Endothelial cell of umbilical vein (primary cell): ENCODE measurements at places on chromosomes 7 and 10. TPM values are rescaled to one million over a fixed set of nuclear protein-coding genes. Genes with fewer than 3 reads are reported as not detected.

DNA sequence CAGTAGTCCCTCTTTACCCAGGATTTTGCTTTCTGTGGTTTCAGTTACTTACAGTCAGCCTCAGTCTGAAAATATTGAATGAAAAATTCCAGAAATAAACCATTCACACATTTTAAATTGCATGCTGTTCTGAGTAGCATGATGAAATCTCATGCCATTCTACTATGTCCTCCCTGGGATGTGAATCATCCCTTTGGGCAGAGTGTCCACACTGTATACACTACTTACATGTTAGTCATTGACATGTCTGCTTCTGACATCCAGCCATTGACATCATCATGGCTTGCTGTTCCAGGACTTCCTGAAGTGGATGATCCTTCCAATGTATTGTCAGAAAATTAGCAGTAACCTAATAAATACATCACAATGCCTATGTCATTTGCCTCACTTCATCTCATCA lies 34.6 kb upstream of the MALRD1 start:
- DNase-seq = no peak

- DNase-seq = no peak
Measured at GRCh38 chr10:91593366-91593765, 39.5 kb downstream of the PPP1R3C start.

DNA sequence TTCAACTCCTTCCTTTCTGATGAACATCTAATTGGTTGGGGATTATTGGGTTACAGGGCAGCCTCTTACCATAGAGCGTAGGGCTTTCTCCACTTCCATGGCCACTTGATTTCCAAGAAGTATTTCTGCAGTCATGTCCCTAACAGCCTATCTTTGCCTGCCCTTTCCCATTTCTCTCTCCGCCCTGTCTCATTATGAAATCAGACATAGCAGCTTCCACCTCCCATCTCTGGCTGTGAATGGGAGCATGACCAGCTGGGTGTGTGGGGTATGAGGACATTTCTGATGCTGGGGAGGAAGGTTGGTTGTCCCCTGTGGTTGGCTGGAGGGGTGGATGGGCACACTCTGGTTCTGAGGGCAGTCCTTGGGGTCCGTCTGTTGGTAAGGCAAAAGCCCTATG lies 41.2 kb downstream of the ADCYAP1R1 start:
- DNase-seq = no peak

GRCh38 chr10:127015373-127015772 lies 110.1 kb downstream of the DOCK1 start:
- no peak for DNase-seq

GRCh38 chr10:43785252-43785651 lies 136.6 kb upstream of the ZNF32 start:
- DNase-seq = peak; percentile 21

GRCh38 chr10:99224766-99225165 lies 10.9 kb downstream of the HPSE2 start:
- no peak for DNase-seq

GRCh38 chr10:97891497-97892167 lies 42.0 kb downstream of the GOLGA7B start:
- DNase-seq = no peak

- no peak for DNase-seq
Measured at GRCh38 chr10:70343312-70343711, 39.1 kb downstream of the LRRC20 start.

DNA sequence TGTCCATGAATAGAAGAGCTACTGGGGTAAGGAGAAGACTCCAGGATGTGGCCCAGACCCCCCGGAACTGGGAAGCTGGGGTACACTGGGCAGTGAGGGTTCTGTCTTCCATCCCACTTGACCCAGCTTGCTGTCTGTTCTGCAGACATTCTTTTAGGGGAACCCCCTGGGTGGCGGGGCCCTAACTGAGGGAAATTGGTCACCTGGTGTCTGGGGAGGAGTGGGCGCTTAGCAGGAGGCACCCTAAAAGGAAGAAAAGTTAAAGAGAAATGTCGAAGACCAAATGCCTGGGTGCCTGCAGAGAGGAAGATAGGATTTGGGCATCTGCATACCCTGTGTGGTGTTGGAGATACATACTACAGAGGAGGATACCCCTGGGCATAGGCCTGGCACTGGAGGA lies 1.0 kb downstream of the AP1S1 start:
- no peak for DNase-seq

GRCh38 chr10:119616882-119617570 lies 20.3 kb upstream of the TIAL1 start:
- no peak for DNase-seq

DNA sequence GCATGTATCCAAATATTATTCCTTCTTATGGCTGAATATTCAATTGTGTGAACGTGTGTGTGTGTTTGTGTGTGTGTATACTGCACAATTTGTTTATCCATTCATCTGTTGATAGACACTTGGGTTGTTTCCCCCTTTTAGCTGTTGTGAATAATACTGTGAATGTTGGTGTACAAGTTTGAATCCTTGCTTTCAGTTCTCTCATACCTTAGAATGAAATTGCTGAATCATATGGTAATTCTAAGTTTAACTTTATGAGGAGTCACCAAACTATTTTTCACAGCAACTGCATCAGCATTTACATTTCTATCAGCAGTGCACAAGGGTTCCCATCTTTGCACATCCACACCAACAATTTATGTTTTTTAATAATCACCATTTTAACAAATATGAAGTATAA lies 86.9 kb upstream of the GATAD1 start:
- DNase-seq = no peak

GRCh38 chr7:151351967-151352366 lies 10.4 kb downstream of the NUB1 start:
- DNase-seq = no peak

- no peak for DNase-seq
Measured at GRCh38 chr10:96743988-96744585, 23.8 kb upstream of the PIK3AP1 start.

DNA sequence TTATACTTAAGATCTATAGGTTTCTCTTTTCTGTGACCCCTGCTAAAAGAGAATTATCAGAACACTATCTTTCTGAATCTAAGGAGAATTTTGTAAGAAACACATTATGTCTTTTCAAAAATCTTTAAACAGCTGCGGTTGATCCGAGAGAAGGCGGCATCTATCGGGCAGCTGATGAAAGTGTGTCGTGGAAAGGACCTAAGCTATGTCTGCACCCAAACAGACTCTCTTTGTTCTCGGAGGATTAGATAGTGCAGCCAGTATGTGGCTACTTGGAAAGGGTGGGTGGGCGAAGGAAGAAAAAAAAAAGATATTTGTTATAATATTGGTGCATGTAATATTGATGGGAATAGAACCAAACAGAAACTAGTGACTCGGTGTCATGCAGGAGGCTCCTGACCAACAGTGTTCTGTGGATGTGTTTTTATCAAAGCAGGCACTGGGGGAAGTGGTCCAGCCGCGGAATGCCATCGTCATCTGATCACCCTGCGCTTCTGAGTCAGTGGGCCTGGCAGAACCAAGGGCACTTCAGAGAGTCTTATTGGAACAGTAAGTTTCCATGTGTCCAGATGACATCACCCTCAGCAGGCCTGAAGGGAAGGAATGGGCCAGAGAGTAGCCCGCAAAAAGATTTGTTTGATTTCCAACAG lies 509.7 kb upstream of the AKR1E2 start:
- no peak for DNase-seq

DNA sequence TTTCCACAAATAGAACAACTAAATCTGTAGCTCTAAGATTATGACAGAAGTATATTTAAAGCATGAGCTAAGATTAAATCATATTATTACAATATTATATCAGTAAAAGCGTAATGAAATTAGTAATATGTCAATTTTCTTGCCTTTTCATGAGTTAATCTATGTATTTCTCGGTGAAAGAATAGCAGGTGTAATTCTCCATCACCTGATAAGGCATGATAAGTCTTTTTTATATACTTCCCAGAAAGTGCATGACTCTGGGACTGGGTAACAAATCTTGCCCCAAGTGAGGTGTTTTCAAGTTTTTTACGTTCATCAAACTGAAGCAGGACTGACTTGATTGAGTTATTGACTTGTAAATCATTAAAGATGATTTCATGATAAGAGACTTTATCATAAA lies 100.5 kb downstream of the HECW1 start:
- DNase-seq = no peak

DNA sequence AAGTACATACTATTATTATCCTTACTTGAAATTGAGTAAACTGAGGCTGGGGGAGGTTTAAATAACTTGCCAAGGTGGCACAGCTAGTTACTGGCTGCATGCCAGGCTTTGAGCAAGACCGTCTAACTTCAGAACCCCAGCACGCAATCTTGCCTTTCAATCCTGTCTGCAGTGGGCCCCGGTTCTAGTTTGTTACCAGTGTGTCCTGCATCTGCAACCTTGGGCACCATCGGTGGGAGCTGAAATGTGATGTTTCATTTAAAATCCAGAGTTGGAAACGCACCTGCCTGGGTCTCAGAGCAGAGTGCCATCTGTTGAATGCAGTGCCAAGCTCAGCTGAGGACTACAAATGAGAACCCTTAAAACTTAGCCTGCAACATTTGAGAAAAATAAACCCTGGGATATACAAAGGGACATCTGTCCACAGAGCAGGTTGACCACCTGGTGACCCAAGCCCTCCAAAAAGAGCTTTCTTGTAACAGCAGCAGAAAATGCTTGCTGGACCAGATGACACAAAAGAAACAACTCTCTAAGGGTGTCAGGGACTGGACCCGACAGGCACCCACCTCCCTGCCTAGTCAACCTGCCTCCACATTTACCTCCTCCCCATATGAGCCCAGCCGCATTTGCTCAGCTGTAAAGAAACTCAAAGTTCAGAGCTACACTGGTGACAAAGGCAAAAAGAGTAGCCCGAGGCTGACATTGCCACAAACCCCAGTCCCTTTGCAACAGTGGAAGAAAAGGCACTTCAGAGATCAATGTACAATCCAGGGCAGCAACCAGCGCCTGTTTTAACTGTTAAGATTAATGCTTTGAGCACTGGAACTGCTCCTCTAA lies 1.7 kb downstream of the SH3PXD2A start:
- no peak for DNase-seq

DNA sequence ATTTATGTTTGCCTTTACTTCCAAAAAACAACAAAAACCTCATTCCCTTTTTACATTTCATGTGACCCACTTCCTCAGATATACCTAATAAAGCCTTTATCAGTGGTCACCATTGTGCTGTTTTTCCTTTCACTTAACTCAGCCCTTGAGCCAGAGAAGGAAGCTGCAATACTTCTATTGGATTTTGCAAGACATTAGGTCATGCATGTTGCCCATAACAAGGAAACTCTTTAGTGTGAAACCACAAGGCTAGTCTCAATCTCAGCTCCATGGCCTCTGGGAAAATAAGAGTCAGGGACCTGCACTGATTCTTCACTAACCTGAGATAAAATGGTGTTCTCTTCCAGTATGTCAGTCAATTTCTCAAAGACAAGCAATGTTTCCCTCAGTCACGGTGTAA lies 27.8 kb downstream of the STEAP4 start:
- DNase-seq = peak; percentile 74

GRCh38 chr10:117603726-117604125 lies 61.2 kb downstream of the EMX2 start:
- DNase-seq = no peak

DNA sequence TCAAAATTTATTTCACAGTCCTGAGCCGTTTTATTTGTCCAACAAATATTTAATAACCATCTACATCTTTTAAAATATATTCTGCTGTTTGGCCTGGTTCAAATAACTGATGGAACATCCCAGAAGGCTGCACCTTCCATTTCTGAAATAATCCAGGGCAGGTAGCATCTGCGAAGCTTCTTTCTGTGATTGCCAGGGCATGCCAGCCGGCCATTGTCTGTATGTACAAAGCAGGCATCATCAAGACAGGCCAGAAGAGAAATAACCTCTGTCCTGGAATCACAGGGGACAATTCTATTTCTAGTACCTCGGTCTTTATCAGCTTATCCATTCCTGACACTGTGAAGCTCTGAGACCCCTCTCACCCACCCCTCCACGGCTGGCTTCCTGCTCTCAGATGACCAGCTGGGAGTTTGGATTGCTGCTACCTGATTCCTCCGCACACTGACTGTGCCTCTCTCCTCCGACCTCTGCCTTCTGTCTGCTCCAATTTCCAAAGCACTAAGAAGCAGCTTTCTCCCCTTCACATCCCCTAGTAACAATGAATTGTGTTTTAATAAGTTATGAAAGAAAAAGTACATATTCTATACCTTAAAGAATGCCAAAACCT lies 8.0 kb downstream of the DGKI start:
- no peak for DNase-seq

DNA sequence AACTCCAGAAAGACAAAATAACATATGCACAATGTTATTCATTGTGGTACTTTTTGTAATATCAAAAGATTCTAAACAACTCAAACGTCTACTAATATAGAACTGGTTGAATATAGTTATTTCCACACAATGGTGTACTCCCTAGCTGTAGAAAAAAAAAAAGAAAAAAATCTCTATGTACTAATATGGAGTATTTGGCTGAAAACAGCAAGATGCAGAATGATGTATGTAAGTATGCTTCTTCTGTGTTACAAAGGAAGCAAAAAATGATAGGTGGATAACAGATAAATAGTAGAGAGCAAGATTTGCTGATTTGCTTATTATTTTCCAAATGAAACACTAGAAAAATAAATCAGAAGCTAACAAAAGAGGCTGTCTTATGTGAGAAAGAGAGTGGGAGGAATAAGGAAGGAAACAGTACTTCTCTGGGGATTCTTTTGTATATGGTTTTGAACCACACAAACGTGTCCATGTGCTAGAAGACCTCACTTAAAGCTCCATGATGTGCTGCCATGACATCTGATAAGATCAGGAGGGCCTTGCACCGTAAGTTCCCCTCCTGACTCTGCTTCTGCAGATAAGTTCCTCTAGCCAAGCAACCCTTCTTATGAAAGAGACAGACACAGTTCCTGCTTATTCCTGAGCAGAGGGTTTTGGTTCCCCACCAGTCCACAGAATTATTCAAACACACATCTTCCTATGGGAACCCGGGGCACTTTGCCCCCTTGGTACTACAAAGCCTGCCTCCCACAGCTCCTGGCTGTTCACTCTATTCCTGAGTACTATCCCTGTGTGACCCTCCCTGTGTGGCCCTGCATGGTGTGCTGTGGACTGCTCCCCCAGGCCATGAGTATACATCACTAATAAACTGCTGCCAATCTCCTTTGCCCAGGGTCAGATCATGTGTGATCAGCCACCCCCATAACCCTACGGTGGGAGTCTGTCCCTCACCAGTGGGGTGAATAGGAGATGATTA lies 159.1 kb downstream of the CCDC71L start:
- DNase-seq = no peak

DNA sequence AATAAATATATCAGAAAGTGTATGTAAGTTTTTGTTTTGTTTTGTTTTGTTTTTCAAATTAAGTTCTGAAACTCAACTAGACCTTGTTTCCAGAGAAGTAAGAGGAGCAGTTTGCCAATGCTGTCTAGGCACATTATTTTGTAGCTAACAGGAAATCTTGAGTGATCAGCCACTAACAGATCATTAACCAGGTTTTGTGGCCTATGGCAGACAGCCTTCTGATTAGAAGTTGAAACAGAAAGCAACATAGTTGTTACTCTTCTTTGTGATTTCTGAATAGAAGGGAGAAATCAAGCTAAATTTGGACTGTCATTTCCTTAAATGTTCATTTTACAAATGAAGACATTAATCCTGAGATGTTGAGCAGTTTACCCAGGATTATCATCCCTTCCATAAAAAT lies 142.6 kb downstream of the PLXDC2 start:
- DNase-seq = no peak

Gene DENND2A
- 0.03 TPM in 1 of 2 replicates, not detected in the other for polyA plus RNA-seq

Gene PRLHR
- not detected in 2 replicates for polyA plus RNA-seq

Gene TACR2
- polyA plus RNA-seq = 0.19 and 0.22 TPM in 2 replicates

Gene EPO
- polyA plus RNA-seq = not detected in 2 replicates

Gene C7orf57
- polyA plus RNA-seq = not detected in 2 replicates

Gene RPEL1
- 0.04 and 0.11 TPM in 2 replicates for polyA plus RNA-seq

Gene CALN1
- not detected in 2 replicates for polyA plus RNA-seq

Gene SPDYE6
- polyA plus RNA-seq = not detected in 2 replicates

Gene RAB19
- not detected in 2 replicates for polyA plus RNA-seq

Gene PCLO
- 0.04 and 0.06 TPM in 2 replicates for polyA plus RNA-seq

Gene SUN3
- not detected in 2 replicates for polyA plus RNA-seq

Gene INHBA
- polyA plus RNA-seq = 21.4 and 22.9 TPM in 2 replicates
